ENCODE measurements at places on chromosomes 7 and 10.

DNA sequence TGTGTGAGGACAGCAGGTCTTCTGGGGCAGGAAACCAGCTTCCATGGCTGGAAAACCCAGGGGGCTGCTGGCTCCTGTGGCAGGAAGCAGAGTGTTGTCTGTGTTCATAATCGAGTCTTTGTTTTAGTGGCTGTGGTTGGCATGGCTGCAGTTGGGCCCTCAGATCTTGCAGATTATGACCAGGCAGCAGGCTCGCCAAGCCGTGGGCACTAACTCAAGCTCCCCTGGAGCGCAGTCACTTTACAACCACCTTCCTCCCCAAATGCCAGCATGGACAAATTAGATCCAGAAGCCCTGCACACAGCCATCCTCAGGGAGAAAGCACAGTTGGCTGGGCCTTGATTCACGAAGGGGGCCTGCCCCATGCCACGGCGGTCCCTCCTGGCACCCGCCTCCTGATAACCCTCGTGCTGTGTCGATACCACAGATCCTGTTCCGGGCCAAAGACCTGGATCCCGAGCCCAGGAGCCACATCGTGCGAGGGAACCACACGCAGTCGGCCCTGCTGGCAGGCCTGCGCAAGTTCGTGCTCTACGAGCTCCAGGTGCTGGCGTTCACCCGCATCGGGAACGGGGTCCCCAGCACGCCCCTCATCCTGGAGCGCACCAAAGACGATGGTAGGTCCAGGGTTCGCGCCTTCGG is 552.5 kb upstream of the FOXK1 start:
- DNase-seq = no peak

GRCh38 chr7:133789974-133790373 is 337.2 kb upstream of the LRGUK start:
- no peak for DNase-seq

GRCh38 chr7:127888411-127888810 is 142.8 kb downstream of the LRRC4 start:
- no peak for DNase-seq

DNA sequence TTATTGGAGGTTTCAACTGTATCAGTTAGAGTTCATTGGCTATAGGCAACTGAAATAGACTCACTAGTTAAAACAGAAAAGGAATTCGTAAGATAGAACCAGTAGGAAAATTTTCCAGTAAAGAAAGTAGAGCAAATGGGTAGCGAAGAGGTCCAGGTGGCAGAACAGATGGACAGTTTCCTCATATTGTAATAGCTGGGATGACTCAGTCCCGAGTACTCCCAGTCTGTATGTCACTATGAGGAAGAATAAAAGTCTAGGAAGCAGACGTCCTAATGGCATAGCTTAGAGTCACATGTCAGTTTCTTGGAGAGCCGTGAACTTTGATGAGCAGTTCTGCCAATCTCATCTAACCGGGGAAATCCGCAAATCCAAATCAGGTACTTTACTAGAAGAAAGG is 95.3 kb downstream of the RNF32 start:
- DNase-seq = no peak

DNA sequence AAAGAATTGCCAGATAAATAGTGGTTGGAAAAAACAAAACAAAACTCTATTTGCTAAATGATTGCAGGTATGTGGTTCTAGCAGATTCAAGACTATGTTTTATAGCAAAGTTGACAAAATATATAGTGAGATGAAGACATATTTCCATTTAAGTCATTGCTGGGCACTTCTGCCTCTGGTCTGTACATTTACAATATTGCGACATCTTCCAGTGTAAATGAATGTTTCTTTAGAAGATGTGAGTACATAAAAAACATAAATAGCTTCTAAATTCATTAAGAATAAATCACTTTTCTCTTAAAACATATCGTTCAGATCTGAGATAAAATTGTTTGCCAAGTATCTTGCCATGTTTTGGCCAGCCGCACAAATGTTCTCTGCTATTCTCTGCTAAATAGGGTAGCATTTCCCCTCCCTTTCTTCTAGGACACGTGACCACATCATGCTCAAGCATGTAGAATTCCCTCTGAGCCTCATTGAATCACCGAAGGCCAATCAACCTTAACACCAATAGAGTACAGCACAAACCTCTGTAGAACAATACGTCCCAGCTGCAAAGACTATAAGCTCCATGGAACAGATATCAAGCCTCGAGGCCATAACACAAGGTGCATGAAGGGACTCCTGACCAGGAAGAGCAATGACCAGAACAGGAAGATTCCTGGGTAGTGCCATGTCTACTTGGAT is 1173.3 kb downstream of the GATA3 start:
- DNase-seq = no peak

DNA sequence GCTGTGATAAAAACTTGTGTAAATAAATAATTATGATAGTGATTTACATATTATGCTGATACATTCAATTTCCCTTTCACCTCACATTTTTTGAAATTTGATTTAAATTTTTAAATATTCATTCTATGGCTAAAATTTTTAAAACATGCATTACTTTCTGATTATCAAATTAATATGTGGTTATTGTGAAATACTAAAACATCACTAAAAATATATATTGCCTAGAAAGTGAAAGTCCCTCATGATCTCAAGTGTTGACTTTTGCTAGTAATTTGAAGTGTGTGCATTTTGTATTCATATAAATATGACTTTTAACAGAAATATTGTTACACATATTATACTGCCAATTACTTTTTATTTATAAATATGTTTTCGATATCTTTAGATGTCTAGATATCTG is 3.1 kb downstream of the LRRC72 start:
- DNase-seq = no peak

GRCh38 chr10:92891885-92892690 is 43.8 kb downstream of the EXOC6 start:
- no peak for DNase-seq

GRCh38 chr10:101906586-101907183 is 63.1 kb upstream of the KCNIP2 start:
- no peak for DNase-seq

GRCh38 chr7:131255242-131255641 is 72.4 kb upstream of the MKLN1 start:
- no peak for DNase-seq

DNA sequence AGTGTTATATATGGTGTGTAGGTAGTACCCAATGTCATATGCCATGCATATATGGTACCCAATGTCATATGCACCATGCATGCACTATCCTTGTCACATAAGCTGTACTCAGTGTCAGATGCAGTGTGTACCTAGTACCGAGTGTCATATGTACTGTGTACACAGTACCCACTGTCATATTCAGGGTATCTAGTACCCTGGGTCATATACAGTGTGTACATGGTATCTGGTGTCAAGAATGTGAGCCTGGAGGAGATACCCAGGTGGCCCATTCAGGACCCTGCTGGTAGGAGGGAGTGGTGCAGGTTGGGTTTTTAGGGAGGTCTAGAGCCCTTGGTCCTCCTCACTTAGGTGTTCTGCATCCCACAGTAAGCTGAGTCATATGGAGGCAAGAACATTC is 1.8 kb downstream of the ZMYND11 start:
- DNase-seq = peak; percentile 30

DNA sequence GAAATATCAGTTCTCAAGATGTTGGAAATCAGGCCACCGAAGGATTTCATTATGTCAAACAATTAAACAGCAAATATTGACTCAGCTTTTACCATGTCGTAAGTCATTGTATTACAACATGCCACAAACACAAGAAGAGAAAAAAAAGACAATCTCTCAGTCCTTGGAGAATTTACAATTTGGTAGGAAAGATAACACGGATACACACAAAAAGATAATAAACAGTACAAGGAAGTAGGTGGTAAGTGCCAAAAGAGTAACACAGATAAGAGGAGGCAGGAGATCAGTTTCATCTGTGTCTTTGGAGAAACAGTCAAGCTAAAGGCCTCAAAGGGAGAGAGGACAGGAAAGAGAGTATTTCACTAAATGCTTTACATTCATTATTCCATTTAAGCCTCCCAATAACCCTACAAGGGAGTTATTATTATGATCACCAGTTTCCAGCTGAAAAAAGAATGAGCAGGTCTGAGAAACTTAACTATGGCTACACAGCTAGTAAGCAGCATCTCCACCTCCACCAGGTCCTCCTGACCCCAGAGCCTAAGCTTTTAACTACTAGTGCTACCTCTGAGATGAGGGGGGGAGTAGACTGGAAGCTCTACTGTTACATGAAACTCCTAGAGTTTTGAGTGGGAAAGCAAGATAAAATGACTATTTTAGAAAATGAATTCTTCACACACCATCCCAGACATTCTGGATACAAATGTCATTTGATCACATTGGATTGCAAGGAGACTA is 13.9 kb upstream of the DNAJC1 start:
- DNase-seq = no peak

- no peak for DNase-seq
These were observed 821.6 kb downstream of the ANKRD7 start for GRCh38 chr7:119046068-119046467.

GRCh38 chr7:46032942-46033341 is 111.9 kb upstream of the IGFBP3 start:
- no peak for DNase-seq

DNA sequence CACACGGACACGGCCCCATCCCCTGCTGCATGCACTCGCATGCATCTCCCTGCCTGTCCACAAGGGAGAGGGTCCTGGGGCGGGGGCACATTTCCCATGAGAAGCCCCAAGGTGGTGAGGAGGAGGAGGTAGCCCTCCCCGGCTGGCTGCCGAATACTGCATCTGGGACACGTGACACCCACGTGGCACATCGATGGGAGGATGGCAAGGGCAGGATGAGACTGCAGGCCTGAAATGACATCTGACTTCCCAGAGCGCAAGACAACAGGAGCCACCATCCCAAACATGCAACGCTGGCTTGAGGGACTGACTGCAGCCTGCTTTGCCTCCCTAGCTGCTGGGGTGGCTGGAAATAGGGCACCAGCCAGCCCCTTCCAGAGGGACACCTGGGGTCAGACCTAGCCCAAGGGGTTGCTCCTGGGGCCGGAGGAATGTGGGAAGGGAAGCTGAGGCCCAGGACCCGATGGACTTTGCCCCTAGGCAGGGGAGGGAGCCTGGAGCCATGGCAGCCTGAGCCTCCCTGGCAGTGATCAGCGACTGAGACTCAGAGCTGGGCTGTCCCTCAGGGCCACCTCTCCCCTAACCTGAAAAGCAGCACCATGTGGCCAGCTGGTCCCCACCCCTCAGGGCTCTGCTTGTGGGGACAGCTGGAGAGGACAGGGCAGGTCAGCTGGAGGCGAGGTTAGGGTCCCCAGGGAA is 16.1 kb downstream of the BUD23 start:
- DNase-seq = no peak

DNA sequence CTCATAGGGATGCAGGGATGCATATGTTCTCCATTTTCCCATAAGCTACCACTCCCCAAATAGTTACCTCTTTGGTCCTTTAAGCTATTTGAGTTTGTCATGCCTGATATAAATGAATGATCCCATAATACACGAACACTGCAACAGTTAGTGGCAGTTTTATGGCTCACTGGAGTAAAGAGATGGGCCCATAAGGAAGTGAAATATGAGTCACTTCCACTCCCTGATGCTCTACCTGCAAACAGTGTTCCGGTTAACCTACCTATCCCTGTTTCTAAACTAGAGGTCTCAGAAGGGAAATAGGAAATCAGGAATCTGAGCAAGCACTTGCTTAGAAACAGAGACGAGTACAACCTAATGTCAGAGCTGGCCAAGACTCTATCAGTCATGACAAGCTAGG is 71.7 kb downstream of the CALD1 start:
- no peak for DNase-seq

DNA sequence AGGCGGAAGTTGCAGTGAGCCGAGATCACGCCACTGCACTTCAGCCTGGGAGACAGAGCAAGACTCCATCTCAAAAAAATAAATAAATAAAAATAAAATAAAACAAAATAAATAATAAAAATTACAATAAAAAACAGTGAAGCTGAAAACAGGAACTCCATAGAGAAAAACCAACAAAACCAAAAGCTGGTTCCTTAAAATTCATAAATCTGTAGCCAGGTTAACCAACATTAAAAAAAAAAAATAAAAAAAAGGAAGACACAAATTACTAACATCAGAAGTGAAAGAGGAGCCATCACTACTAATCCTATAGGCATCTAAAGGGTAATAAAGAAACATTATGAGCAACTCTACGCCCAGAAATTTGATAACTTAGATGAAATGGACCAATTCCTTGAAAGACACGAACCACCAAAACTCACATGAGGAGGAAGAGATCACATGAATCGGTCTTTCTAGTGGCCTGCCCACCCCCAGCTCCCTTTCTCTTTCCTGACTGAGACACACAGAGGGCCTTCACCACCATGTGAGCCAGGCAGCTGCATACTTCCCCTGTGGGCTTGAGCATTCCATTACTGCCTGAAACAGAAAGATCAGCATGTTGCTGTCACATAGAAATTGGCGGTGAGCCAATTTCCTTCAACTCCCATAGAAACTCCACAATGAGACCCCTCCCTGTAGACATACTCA is 208.7 kb downstream of the MAD1L1 start:
- DNase-seq = no peak

GRCh38 chr7:117158941-117159697 is 163.7 kb downstream of the WNT2 start:
- DNase-seq = no peak

DNA sequence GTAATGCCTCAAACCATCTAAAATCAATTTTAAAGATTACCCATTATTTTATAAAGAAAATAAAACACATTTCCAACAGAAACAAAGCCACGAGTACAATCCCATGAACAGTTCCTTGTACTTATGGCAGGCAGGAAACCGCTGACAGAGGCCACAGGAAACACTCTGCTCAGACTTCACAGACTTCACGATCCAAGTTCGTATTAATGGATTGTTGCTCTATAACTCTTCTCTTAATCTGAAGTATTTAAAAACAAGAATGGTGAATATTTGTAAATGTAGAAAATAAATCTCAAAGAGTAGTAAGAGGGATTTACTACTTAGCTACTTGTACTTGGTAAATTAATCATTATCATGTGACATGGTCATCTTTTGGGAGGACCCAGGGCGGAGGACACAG is 78.3 kb downstream of the SNX10 start:
- DNase-seq = no peak

DNA sequence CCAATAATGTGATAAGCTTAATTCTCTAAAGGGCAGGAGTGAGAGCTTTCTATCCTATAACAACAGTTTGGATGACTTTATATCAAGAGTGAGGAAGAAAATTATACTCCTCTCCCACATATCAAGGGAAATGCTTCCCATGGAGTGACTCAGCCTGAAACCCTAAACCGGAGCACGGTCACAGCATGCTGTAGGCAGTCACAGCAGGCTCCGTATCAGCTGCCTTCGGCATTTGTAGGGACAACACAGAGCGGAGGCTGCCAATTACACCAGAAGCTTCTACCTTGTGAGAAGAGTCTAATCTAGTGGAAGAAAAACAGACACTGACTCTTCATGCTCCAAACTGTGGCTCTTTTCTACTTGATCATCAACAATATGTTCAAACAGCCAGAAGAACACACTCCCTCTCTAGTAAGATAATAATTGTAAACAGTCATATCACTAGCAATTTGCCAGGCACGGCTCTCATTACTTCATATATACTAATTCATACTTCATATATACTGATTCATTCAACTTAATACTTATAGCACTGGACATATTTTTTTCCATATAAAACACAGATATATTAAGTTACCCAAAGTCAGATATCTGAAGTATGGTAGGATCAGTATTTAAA is 65.9 kb downstream of the DGKB start:
- DNase-seq = no peak

Data from effector memory CD8-positive, alpha-beta T cell (primary cell).